Cardiac septum (tissue), 1 donor: ENCODE measurements at places on chromosomes 5 and 9.

GRCh38 chr5:172758077-172758833 lies 12.7 kb downstream of the DUSP1 start:
- DNase-seq = no peak

- DNase-seq = no peak
Measured at GRCh38 chr5:37477426-37477825, 98.3 kb downstream of the WDR70 start.

GRCh38 chr5:14663734-14664269 lies 716 bp upstream of the OTULIN start:
- no peak for DNase-seq

GRCh38 chr9:126531591-126531990 lies 82.1 kb upstream of the LMX1B start:
- DNase-seq = no peak

GRCh38 chr5:2214910-2215590 lies 332.3 kb upstream of the IRX4 start:
- DNase-seq = no peak

DNA sequence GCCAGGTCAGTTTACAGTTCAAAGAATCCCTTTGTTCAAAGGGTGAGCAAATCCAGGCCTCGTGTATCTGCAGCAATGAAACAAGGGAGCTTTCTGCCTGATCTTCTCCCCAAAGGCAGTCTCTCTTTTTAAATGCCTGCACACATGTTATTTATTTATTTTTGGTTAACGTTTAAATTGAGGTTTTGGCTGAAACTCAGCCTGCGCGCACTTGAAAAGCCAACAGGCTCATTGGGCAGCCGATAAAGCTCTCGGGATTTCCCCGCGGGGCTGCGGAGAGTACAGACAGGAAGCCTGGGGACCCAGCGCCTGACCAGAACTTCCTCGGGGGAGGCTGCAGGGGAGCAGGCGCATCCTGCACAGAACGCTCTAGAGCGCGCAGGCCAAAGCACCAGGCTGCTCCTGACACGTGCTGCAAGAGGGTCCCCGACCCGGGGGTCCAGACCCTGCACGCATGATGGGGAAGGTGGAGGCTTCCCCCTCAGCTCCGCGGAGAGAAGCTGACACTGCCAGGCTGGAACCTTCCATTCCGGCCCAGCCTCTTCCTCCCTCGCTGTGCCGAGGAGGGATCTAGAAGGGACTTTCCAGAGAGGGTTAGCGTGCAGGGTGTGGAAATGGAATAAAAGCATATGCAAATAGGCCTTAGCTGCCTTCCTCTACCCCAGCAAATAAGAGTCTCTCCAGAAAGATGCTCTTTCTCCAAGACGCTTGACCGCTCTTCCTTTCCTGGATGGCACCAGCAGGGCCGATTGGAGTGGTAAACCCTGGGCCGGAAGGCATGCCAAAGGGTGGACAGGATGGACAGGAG lies 46.1 kb downstream of the PTTG1 start:
- DNase-seq = peak; percentile 86

- no peak for DNase-seq
Measured at GRCh38 chr5:42632354-42632900, 124.2 kb upstream of the CCDC152 start.

DNA sequence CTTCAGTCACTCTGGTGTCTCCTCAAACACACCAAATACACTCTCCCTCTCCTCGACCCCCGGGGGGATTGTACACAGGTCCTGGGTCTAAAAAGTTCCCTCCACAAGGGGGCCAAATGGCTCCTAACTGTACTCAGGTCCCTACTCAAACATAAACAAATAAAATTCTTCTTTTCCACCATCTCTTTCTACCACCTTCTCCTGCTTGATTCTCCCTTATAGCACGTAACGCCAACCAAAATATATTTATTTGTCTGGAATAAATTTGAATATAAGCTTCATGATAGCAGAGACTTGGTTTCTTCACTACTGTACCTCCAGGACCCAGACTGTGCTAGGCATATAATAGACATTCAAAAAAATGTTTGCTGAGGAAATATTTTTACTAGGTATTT lies 21.4 kb downstream of the ZNF608 start:
- no peak for DNase-seq

- DNase-seq = no peak
Measured at GRCh38 chr9:109274884-109275730, 45.8 kb downstream of the EPB41L4B start.

GRCh38 chr9:16825971-16826625 lies 44.4 kb downstream of the BNC2 start:
- DNase-seq = no peak

DNA sequence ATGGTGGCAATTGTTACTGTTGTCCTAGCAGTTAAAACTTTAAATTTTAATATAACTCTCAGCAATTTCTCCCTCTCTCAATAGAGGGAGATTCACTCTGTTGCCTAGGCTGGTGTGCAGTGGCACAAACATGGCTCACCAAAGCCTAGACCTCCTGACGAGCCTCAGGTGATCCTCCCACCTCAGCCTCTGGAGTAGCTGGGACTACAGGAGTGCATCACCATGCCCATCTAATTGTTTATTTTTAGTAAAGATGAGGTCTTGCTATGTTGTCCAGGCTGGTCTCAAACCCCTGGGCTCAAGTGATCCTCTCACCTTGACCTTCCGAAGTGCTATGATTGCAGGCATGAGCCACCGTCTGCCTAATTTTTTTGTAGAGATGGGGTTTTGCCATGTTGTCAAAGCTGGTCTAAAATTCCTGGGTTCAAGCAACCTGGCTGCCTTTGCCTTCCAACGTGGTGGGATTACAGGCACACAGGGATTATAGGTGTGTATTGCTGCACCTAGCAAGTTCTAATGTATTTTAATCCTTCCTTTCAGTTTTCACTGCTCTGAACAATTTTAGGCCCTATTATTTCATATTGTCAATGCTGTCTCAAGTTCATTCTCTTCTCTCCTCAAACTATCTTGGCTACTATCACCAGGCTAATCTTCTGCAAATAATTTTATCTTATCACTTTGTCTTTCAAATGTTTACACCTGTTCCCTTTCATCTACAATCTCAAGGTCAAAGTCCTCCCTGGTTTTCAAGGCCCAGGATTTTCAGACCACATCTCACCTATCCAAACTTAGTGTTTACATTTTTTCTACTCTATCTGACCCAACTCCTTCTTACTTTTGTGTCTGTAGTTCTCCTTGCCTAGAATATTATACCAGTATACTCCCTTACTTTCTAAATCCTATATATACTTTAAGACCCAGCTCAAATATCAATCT lies 18.9 kb downstream of the ALDH1A1 start:
- DNase-seq = no peak

DNA sequence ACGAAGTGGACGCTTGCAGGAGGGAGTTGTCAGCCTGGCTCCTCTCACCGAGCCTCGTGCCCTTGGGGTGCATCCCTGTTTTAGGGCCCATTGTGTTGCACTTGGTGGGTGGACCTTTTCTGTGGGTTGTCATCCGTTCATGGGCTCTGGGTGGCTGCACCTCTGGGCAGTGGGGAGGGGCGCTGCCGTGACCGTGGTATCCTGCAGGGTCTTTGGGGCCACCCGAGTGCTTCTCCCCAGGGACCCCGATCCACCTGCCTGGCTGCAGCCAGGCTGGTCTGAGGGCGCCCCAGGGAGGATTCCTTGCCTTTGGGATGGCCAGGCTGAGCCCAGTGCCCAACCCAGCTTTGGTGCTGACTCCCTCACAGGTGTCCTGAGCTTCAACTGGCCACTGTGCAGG lies 41.0 kb upstream of the UBAC1 start:
- no peak for DNase-seq

DNA sequence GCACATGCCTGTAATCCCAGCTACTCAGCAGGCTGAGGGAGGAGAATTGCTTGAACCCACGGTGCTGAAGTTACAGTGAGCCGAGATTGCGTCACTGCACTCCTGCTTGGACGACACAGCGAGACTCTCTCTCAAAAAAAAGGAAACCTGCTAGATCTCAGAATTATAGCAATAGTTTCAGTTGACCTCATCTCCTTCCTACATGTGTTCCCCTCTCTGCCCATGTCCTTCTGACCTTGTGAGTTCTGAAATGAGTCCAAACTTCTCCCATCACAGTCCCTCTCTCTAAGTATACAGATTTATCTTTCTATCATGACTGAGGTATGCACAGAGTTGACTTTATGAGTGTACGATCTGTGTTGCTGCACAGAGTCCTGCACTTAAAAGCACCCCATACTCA lies 44.6 kb upstream of the SHOC1 start:
- no peak for DNase-seq

DNA sequence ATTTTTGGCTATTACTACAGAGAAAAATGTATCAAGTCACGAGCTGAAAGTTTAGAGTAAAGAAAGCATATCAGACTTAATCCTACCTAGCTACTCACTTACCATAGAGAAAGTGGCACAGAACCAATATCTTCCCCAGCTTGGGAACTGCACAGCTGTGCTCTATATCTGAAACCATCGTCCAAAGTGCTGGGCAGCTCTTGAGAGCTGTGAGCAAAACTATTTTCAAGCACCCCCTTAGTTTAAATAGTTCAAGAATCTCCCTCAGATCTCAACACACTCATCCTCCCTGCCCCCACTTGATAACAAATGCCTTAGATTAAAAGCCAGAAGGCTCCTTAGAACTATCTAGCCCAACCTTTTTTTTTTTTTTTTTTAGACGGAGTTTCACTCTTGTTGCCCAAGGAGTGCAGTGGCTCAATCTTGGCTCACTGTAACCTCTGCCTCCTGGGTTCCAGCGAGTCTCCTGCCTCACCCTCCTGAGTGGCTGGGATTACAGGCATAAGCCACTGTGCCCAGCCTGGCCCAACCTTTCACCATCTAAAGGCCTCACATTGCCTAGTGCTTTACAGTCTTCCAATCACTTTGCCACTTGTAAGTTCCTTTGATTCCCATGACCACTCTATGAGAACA lies 94.2 kb upstream of the APC start:
- DNase-seq = no peak

GRCh38 chr5:53575831-53576230 lies 15.4 kb downstream of the NDUFS4 start:
- DNase-seq = no peak

DNA sequence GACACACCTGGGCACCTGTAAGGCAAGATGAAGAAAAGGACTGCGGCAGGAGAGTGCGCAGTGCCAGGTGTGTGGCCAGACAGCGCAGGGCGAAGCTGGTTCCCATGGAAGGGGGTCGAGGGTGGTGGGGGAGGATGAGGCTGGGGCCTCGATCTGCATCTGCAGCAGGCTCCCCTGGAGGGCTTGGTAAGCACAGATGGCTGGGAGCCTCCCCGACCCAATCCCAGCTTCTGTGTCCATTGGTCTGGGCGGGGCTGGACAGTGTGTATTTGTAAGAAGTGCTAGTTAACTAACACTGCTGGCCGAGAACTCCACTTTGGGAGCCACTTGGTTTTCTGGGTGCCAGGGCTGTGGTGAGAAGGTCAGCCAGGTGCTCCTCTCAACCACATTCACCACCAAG lies 385.1 kb upstream of the IRX1 start:
- DNase-seq = no peak

- no peak for DNase-seq
Measured at GRCh38 chr5:32842813-32843530, 131.9 kb downstream of the NPR3 start.

DNA sequence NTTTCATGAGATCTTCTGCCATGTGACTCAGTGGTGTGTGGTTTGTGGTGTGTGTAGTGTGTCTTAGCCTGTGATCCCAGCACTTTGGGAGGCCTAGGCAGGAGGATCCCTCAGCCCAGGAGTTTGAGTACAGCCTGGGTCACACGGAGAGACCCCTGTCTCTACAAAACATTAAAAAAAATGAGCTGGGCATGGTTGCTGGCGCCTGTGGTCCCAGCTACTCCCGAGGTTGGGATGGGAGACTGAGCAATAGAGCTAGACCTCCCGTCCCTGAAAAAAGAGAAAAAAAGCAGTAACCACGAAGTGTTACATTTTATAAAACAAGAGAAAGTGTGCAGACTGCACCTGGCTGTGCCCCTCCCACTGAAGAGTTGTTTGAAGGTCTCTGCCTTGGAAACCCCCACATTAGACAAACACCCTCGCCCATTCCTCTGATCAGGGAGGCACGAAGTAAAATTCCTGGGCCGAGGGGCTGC lies 21.2 kb upstream of the RNU6ATAC start:
- peak; percentile 20 for DNase-seq

DNA sequence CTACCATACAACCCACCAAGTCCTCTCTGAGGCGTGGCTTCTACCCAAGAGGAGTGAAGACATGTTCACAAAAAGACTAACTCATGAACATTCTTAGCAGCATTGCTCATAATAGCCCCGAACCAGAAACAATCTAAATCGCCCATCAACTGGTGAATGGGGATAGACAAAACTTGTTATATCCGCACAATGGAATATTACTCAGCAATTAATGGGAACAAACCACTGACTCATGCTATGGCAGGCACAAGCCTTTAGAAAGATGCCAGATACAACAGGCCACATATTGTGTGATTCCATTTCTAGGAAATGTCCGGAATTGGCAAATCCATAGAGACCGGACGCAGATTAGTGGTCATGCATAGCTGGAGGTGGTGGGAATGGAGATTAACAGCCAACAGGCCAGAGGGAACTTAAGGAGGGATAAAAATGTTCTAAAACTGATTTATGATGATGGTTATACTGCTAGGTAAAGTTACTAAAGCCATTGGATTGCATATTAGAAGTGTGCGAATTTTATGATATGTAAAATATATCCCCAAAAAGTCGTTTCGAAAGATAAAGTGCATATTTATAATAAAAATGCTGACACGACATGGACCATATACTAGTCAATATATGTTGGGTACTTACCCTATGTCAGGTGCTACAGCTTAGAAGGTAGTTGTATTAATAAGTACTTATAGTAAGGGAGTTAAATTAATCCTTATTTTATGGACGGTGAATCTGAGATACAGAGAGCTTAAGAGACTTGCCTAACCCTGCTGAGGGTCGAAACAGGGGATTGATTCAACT lies 55.4 kb downstream of the LHX2 start:
- no peak for DNase-seq

- no peak for DNase-seq
Measured at GRCh38 chr5:76718381-76718832, 2.5 kb downstream of the F2R start.

- no peak for DNase-seq
Measured at GRCh38 chr5:75169516-75169915, 67.2 kb downstream of the ANKRD31 start.

- DNase-seq = no peak
Measured at GRCh38 chr5:74642543-74642863, 2.0 kb upstream of the ENC1 start.

GRCh38 chr5:110054240-110054639 lies 364.5 kb downstream of the MAN2A1 start:
- no peak for DNase-seq

GRCh38 chr5:10192309-10192708 lies 57.4 kb downstream of the ATPSCKMT start:
- no peak for DNase-seq

DNA sequence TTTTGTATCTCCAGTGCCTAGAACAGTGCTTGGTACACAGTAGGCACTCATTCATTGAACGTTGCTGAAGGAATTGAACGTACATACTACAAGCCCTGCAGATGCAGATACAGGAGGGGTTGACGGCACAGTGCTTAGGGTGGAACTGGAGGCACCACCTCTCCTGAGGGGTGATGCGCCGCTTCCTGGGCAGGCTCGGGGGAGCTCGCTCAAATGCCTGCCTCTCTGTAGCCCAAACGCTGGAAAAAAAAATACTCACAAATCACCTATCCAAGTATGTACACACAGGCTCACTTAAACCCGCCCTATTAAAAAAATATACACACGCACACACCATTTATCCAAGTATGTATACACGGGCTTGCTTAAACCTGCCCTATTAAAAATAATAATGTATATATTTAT lies 536 bp upstream of the COMMD10 start:
- no peak for DNase-seq

- DNase-seq = peak; percentile 88
Measured at GRCh38 chr9:137028263-137029057, 423 bp upstream of the ABCA2 start.

- no peak for DNase-seq
Measured at GRCh38 chr5:54180630-54181031, 129.7 kb downstream of the ARL15 start.
